ENCODE measurements at places on chromosomes 5 and 9.

GRCh38 chr9:13444245-13445102 is 165.0 kb upstream of the MPDZ start:
- no peak for DNase-seq

GRCh38 chr9:94014066-94014654 is 59.0 kb upstream of the BARX1 start:
- DNase-seq, result no peak

DNA sequence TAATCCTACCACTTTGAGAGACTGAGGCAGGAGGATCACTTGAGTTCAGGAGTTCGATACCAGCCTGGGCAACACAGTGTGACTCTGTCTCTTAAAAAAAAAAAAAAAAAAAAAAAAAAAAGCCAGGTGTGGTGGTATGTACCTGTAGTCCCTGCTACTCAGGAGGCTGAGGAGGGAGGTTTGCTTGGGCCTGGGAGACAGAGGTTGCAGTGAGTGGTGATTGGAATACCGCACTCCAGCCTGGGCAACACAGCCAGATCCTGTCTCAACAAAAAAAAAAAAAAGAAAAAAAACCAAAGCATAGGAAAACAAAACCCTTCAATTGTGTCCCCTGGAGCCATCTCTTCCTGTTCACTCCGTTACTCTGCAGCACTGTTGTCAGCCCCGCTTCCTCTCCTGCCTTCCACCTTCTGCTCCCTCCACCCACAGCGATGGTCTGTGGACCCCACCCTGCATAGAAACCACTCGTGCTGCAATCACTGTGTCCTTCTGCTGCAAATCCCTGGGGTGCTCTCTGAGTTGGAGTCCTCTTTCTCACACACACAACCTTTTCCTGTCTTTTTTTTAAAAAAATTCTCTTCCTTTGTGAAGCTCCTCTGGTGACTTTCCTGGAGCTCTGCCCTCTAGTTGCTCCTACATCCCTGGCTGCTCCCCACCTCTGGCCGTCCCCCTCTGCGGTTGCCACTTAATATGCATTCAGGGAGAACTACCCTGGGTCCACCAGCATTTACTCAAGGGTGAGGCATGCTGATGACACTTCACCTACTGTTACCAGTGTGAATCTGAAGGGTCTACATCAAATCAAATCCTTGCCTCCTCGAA is 22.2 kb downstream of the CCT5 start:
- DNase-seq, result no peak

GRCh38 chr9:120928483-120929228 is 2.1 kb upstream of the TRAF1 start:
- no peak for DNase-seq

GRCh38 chr5:161562446-161562845 is 15.9 kb upstream of the GABRB2 start:
- DNase-seq, result no peak

- DNase-seq, result no peak
Observed at GRCh38 chr9:7811677-7812076, 12.1 kb upstream of the DMAC1 start.

GRCh38 chr5:94316916-94317838 is 301.2 kb downstream of the KIAA0825 start:
- no peak for DNase-seq

DNA sequence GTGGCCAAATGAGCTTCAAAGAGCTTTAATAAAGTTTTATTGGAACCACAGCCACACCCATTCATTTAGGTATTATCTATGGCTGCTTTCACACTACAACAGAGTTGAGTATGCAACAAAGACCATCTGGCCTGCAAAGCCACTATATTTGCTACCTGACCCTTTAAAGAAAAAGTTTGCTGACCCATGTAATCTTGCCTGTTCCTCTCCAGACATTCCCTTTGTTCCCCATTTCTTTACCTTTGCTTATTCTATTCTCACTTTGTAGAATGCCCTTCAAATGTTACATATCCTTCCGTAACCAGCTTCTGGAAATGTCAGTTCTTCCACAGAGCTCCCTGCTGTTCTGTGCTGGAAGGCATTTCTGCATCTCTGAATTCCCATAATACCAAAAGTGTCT is 320.2 kb downstream of the TLE1 start:
- DNase-seq, result no peak

DNA sequence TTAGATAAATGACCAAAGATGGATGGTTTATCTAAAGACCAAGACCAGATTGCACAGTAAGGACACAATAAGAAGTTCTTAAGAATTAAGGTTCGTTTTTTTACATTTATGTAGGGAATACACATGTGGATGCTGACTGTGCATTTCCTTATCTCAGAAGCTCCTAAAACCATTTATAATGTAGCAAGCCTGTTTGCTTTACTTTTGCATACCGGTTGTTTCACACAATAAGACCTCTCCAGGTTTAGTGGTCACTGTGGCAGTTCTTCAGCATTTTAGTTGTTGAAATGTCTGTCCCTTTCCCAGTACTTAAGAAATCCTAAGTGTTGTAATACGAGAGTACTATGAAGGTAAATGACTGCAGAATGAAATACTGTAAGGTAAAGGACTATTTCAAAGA is 43.6 kb downstream of the BASP1 start:
- no peak for DNase-seq

DNA sequence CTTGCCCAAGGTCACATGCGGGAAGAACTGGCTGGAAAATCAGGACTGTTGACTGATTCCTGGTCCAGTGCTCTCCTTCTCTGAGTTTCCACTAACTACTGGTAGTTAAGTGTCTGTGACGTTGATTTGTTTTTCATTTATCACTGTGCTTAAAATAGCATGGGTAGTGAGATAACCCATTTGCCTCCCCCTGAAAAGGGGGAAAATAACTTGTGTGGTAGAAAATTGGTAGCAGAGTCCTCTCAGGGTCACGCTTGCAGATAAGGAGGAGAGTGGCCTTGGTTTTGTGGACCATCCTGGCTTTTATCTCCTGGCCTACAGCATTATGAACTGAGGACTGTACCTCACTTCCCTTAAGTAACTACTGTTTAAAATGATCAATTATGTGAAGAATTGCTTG is 10.9 kb downstream of the FUBP3 start:
- no peak for DNase-seq

GRCh38 chr5:1783216-1783554 is 16.5 kb downstream of the MRPL36 start:
- no peak for DNase-seq

DNA sequence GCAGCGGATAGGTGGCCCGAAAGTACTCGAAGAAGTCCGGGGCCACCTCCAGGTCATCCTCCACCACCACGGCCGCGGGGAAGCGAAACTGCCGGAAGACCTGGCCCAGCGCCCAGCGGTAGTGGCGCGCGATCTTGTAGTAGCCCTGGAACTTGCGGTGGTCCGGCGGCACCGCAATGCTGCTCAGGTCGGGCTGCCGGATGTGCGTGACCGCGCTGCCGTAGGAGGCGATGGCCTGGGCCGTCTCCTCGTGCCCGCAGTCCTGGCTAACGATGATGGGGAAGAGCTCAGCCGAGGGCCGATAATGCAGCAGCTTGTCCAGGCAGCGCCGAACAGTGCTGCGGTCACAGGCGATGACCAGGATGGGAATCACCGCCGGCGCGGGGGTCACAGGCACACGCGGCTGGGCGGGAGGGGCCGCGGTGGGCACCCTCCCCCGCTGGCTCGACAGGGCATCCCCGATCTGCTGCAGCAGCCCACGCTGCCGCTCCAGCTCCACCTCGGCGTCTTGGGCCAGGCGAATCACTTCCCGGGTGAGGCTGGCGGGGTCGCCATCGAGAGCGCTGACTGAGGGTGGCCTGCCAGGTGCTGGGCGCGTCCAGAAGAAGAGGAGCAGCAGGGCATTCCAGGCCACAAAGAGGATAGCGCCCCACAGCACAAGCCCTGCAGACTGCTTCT is 10.2 kb downstream of the MGAT1 start:
- DNase-seq, result no peak

- DNase-seq, result no peak
Observed at GRCh38 chr5:10339058-10339811, 14.3 kb upstream of the MARCHF6 start.

GRCh38 chr9:136769710-136770191 is 5.4 kb upstream of the LCN15 start:
- no peak for DNase-seq

DNA sequence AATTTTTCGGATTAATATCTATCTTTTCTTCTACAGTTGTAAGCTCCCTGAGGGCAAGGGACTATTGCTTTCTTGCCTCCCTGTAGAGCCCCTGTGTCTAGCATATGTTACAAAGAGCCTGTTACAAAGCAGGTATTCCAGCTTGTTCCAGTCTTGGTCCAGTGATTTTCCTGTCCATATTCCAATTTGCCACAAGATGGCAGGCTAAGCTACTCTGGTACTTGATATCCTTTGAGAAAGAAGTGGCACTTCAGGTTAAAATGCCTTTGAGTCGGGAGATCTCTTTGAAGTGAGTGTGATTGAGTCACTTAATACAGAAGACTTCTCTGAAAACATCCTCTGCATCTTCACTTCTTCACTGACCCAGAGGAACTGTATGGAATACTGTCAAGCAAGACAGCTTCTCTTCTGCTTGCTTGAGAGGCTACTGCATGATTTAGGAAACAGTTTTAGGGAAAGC is 24.5 kb downstream of the CAVIN4 start:
- no peak for DNase-seq

- DNase-seq, result no peak
Observed at GRCh38 chr9:36074870-36075532, 38.3 kb downstream of the RECK start.

All from stimulated activated CD8-positive, alpha-beta memory T cell treated with anti-CD3 and anti-CD28 coated beads, Interleukin-4, amount 100 ng/mL, for 1 hour (primary cell).